ENCODE measurements at places on chromosomes 7 and 10.
A peak's percentile ranks its signal among the peaks of the same experiment; 100 is the strongest.

GRCh38 chr10:133169173-133169947, 9.3 kb downstream of the KNDC1 start:
- DNase-seq: no peak

DNA sequence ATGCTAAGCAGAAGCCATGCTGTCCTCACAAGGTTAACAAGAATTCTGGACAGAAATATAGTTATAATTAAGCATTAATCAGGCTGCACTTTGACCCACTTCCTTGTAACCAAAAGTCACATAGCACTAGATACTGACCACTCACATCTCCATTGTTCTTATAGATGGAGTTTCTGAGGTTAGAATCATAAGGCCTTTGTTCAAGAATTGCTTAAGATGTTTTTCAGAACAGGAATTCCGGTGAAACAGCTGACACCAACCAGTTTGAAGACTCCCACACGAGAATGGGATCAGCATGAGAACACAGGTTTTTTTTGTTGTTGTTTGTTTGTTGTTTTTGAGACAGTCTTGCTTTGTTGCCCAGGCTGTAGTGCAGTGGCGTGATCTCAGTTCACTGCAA, 488.3 kb upstream of the NRP1 start:
- DNase-seq: no peak

- DNase-seq: no peak
Observed at GRCh38 chr10:8172604-8173003, 118.1 kb downstream of the GATA3 start.

DNA sequence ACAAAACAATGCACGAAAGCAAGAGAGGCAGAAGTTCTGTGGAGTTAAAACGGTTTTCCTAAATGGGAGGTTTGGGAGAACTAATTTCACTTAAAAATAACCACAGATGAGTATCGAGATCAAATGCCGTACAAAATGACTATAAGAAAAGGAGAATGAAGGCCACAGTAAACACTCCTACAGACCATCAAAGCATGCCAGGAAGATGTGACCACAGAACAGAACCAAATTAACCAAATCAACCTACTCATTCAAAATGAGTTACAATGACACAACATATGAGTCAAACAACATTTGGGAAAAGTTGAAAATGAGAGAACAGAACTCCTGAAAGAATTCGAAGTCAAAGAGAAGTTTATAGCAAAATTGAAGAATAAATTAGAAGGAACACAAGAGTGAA, 24.3 kb upstream of the DOCK1 start:
- no peak for DNase-seq

DNA sequence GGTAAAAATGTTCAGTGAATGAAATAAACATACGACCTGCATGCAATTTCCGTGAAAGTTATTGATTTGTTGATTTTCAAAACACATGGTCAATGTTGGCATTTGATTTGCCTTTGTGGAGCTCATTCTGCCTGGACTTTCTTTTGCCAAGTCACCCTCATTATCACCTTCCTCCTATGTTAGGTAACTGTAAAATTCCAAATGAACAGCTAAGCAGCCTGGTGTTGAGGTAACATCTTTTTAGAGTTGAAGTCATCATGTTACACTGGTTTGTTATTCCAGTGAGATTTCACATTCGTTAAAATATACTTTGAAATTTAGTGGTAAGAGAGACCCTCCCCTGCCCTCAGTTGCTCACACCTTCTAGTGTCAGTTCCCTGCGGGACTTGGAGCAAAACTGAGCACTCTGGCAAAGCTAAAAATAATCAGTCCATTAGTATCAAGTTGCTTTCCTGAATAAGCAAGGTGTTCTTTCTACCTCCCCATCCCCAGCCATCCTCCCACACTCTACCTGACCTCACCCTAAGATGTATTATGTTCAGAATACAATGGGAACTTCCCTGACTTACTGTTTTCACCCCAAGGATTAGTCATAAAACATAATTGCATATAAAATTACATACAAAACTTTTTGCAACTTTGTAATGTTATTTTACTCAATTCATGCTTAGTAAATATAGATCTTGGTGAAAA, 283.3 kb upstream of the SEMA3A start:
- DNase-seq: no peak

GRCh38 chr7:132437730-132438129, 138.5 kb downstream of the PLXNA4 start:
- DNase-seq: no peak

- DNase-seq: no peak
Observed at GRCh38 chr7:116198748-116199410, 11.5 kb upstream of the TES start.

DNA sequence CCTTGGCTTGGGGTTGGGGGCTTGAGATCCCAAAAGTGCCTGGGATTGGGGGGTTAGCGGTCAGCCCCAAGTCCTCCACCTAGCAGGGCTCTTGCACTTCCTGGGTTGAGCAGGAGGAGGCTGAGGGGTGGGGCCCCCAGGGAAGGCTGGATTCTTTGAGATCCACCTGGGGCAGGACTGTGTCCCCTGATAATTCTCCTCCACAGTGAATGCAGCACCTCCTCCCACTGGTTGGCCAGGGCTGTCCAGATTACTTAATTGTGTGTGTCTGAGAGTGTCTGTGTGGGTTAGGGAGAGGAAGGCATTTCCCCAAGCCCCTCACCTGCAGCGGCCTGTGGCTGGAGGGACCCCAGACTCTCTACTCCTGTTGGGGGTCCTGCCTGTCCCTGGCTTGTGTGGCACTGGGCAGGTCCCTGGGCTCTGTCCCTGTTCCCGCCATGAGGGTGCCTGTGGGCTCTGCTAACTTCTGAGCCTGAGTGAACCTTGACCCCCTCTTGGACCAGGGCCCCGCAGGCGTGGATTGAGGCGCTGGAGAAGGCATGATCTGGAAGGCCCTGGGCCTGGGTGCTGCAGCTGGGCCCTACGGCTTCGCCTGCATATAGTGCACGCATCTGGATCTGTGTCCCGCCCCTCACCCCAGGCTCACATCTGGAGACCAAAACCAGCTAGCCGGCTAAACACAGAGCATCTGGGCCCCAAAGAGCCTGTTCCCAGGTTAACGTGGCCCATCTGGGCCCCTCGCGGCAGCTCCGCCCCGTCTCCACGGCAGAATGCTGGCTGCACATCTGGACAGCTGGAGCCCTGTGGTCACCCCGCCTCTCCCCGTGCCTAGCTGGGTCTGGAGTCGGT, 10.4 kb downstream of the TMEM270 start:
- DNase-seq: no peak

- no peak for DNase-seq
Observed at GRCh38 chr10:69662173-69662877, 32.3 kb downstream of the FAM241B start.

GRCh38 chr10:11404901-11405300, 206.5 kb downstream of the USP6NL start:
- DNase-seq: no peak

GRCh38 chr10:133132473-133133291, 27.3 kb upstream of the KNDC1 start:
- DNase-seq: no peak

GRCh38 chr7:112150823-112151641, 55.2 kb downstream of the DOCK4 start:
- DNase-seq: no peak

- DNase-seq: no peak
Observed at GRCh38 chr7:101160910-101161309, 4.5 kb downstream of the VGF start.

- no peak for DNase-seq
Observed at GRCh38 chr7:133602291-133602690, 349.4 kb downstream of the EXOC4 start.

DNA sequence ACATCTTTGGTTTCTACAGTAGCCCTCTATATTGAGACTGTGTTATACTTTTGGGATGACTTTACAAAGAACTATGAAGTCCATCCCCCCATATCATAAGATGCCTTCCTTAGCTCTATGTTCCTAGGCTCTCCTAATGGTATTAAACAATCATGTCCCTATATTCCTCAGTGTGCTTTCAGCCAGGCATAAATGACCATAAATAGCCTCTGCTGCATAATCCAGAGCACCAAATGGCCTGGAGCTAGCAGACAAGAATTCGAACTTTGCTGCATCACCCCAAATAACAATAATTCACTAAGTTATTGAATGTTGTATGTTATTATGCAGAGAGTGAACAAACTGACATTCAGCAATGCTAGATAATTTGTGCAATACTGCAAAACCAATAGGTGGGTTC, 405.2 kb downstream of the DGKB start:
- DNase-seq: no peak

- DNase-seq: peak; percentile 14
Observed at GRCh38 chr10:117133273-117134055, 4.6 kb downstream of the VAX1 start.

- DNase-seq: no peak
Observed at GRCh38 chr7:20326342-20326741, 4.4 kb upstream of the ITGB8 start.

DNA sequence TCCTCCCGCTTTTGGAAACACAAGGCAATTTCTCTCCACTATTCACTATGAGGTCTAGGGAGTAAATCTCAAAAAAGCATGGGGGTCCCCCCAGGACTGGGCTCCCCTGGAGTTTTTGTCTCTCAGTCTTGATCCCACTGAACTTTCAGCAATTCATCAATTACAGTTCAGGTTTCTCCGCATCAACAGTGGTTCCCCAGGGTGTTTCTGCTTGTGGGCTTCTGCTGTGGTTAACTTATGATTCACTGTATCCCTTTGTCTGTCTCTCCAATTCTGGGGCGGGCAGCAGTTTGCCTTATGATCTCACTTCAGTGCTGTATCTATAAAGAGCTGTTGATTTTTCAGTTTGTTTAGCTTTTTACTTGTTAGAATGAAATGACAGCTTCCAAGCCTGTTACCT, 142.6 kb upstream of the CDC14C start:
- DNase-seq: no peak

- DNase-seq: no peak
Observed at GRCh38 chr10:103811463-103811862, 43.9 kb downstream of the SH3PXD2A start.

DNA sequence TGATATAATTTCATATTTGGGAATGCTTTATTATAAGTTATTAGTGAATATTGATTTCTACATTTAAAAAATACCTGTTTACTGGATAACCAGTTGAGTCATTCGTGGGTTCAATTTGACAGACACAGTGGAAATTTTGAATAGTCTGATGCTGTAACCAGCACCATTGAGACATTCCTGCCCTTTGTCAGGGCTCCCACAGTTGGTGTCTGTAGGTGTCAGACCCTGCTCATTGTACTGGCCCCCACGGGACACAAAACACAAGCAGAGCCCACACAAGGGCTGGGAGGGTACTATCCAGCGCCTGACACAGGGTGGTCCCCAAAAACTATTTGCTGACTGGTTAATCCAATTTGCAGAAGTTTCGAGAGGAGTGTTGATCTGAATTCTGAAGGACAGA, 35.9 kb downstream of the EEPD1 start:
- DNase-seq: no peak

- DNase-seq: no peak
Observed at GRCh38 chr10:70374775-70375614, 7.4 kb downstream of the LRRC20 start.

GRCh38 chr10:70758757-70759514, 26.2 kb downstream of the TBATA start:
- DNase-seq: peak; percentile 68

- DNase-seq: no peak
Observed at GRCh38 chr10:712089-712488, 22.6 kb upstream of the DIP2C start.

GRCh38 chr7:69749994-69750393, 151.7 kb downstream of the AUTS2 start:
- DNase-seq: no peak

GRCh38 chr7:24119852-24120251, 164.1 kb upstream of the NPY start:
- DNase-seq: no peak

- no peak for DNase-seq
Observed at GRCh38 chr10:30589441-30589840, 40.1 kb downstream of the LYZL2 start.

DNA sequence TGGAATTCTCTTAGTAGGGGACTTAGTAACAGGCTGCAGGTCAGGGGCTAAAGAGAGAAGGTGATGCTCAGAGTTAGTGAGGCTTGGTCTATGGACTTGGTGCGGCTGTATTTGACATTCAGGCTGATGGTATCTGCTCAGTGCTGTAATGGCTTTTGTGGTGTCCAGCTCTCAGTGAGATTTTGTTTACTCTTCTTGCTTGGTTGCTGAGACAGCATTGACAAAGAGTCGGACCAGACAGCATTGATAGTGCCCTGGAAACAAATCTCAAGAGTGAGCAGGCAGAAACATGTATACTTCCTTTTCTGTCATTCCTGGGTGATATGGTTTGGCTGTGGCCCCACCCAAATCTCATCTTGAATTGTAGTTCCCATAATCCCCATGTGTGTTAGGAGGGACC, 202.0 kb downstream of the STK31 start:
- no peak for DNase-seq

GRCh38 chr7:67267914-67268313, 271.3 kb downstream of the TYW1 start:
- DNase-seq: no peak

- no peak for DNase-seq
Observed at GRCh38 chr7:76193883-76194282, 7.8 kb upstream of the SRRM3 start.

- no peak for DNase-seq
Observed at GRCh38 chr10:43879742-43880141, 231.1 kb upstream of the ZNF32 start.

DNA sequence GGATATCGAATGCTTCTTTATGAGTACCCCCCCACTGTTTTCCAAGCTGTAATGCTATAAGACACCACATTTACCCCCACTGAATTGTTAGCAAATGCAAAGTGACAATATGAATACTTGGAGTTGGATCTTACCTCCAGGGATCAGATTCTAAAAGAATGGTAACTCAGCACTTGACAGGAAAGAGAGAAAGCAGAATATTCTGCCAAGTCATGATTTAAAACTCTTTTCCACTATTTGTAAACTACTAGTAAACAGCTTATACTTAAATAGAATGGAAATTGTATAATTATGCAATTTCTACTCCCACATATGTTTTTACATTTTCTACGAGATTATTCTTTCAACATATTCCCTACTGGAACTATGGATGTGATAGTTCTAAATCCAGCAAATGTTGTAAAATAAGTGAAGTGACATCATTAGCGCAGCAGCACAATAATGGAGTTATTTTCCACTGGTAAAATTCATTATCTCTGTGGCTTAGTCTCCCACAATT, 56.0 kb upstream of the TFEC start:
- no peak for DNase-seq

- DNase-seq: peak; percentile 50
Observed at GRCh38 chr10:125158601-125159485, 1.5 kb downstream of the CTBP2 start.

DNA sequence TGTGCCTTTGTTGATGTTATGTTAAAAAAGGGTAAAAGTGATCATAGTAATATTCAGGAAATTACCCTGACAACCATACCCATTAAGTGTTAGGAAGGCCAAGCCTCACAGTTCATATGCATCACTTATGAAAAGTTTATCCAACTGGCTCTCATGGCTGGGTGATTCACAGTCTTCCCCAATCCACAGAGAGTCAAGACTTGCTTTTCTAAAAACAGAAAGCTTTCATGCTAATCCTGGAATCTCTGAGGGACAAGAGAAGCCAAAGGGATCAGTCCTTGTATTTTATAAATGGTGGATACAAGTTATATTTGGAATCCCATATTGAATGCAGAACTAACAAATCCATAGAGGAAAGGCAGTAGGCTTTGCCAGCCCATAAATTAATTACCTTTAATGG, 218.3 kb downstream of the JAZF1 start:
- no peak for DNase-seq
